ENCODE measurements at places on chromosomes 11 and 22. TPM values are rescaled to one million over a fixed set of nuclear protein-coding genes. Genes with fewer than 3 reads are reported as not detected.
A peak's percentile ranks its signal among the peaks of the same experiment; 100 is the strongest.

Gene ABCG4
- total RNA-seq = under 0.01 TPM

DNA sequence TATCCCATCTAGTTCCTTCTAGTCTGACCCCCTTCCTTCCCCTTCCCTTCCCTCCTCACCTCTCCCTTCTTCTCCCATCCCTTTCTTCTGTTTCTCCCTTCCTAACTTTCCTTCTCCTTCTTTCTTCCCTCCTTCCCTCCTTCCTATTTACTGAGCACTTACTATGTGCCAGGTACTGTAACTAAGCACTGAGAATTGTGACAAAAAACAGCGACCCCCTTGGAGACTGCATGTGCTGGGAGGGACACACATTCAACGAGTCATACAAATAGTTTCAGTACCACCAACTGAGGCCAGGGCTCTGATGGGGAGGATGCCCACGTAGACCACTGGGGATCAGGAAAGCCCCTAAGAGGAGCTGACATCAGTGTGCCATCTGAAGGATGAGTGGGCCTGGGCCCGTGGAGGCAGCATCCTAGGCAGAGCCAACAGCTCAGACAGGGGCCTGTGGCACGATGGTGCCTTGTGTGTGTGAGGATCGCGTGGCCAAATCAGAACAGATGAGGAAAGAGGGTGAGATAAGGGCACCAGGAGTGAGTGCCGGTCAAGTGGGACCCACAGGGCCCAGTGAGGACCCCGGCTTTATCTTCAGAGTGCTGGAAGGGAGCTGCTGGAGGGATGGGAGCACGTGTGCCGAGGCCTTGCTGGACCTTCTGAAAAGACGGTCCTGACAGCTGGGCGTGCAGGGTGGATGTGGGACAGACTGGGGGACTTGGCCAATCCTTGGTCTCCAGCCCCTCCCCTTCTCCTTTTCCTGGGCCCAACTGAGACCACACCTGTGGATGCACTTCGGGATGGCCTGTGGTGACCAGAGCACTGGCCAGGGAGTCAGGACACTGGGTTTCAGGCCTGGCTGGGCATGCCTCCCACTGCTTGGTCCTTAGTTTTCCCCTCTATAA, 38.4 kb upstream of the CRYBB3 start:
- DNase-seq = no peak

DNA sequence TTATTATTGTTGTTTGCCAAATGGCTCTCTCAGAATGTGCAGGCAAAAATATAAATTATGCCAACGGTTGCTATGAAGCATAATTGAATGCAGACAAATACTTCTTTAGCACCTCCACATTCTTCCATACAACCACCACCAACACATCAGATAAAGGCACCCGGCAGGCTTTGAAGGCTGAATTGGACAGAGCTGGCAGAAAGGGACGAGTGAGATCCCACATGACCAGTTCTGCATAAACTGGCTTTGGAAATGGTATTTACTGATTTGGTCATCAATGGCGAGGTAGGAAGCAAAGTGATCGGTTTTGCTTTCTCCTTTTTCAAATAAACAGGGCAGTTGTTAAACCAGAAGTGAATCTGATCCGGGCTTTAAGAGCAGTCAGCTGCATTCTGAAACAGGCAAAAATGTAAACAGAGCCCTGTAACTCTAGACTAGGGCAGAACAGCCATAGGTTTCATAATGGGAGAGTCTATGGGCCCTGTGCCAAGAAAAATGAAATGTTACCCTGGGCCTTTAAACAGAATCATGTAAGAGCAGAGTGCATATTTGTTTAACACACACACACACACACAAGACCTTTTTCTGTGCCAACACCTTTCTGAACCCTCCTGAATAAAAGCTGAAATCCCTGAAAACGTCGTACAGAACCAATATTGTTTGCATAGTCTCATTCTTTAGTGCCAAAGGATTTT, 97.7 kb downstream of the MPPED2 start:
- DNase-seq = peak; percentile 52

Gene OR5D14
- total RNA-seq = not detected

Gene TOLLIP
- 21.8 TPM for total RNA-seq

DNA sequence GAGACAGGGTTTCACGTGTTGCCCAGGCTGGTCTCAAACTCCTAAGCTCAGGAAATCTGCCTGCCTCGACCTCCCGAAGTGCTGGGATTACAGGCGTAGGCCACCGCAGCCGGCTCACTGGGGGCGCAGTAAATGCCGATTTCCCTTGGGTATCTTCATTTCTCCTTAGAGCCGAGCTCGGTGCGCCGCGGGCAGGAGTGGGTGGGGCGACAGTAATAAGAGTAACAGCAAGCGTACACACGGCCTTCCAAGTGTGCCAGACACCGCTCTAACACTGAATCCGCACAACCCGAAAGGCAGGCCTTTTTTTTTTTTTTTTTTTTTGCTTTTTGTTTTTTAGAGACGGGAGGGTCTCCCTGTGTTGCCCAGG, 500 bp upstream of the ADSL start:
- peak; percentile 49 for DNase-seq

Measured in fibroblast of lung (primary cell).